Testis (tissue), 5 donors: ENCODE measurements at places on chromosomes 3 and 15. TPM values are rescaled to one million over a fixed set of nuclear protein-coding genes. Genes with fewer than 3 reads are reported as not detected.
A peak's percentile ranks its signal among the peaks of the same experiment; 100 is the strongest.

GRCh38 chr3:79286882-79287281, 480.9 kb downstream of the ROBO1 start:
- no peak for DNase-seq

GRCh38 chr3:48708481-48708889, 8.5 kb downstream of the IP6K2 start:
- DNase-seq = no peak

- DNase-seq = peak; percentile 73
Measured at GRCh38 chr3:49703443-49703927, 14.1 kb downstream of the RNF123 start.

DNA sequence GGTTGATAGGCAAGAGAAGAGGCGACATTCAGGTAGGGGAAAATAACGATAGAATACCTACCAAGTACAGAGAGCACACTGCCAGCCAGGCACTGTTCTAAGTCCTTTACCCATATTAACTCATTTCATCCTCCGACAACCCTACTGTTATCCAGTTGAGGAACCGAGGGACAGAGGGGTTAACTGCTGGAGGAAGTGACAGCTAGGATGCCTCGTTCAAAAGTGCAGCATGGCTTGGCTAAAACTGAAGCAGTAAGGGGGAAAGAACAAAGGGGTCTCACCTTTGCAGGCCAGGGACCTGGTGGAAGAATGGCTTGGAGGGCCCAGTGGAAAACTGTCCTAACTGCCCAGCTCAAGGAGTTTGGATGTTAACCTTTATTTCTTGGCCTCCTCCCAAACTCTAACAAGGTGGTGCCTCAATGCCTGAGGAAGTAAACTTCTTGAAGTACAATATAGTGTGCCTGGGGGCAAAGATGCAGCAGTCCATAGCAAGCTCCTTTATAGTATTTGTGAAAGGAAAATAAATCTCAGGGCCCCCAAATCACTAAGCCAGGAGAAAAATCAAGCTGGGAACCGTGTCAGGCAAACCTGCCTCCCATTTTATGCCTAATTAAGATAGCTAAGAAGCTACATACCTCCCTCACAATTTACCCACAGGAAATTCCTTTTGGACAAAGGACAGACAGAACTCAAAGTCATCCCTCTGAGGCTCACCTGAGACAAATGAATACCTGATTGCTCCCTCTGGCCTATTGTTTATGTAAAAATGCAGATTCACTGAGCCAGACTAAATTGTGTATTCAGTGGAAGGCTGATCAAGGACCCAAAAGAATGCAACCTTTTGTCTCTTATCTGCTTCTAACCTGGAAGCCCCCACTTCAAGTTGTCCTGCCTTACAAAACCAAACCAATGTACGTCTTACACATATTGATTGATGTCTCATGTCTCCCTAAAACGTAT, 1.6 kb upstream of the ITGB5 start:
- no peak for DNase-seq

GRCh38 chr15:71716990-71717389, 93.4 kb upstream of the NR2E3 start:
- DNase-seq = no peak

DNA sequence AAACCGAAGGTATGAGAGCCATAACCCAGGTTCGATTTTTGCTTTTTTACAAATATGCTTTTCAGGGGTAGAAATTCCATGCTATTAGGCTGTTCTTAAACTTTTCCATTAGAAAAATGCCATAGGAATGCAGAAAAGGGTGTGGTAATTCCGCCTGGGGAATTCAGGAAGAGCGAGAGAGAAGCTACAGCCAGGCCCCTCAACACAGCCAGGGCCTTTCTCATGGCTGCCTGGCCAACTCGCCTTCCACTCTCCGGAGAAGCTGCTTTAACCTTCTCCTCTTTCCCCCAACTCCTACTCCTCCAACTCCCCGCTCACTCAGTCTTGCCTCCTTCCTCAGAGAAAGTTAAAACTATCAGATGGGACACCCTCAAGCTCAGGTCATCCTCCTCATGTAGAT, 9.1 kb upstream of the TICRR start:
- no peak for DNase-seq

GRCh38 chr3:70386846-70387245, 74.4 kb upstream of the MDFIC2 start:
- DNase-seq = no peak

DNA sequence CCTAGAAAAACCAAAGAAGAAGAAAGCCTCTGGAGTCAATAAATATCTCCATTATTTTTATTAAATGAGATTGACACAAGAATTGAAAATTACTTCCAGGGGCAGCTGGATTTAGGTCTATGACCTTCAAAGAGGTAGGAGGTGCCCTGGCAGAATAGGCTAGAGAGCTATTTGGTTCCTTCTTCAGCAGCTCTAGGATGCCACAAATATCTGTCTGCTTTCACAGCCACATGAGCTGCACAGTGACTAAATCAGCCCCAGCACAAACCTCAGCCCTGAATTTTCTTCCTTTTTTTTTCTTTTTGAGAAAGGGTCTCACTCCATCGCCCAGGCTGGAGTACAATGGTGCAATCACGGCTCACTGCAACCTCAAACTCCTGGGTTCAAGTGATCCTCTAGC, 223.5 kb downstream of the ABHD5 start:
- DNase-seq = no peak

- DNase-seq = peak; percentile 6
Measured at GRCh38 chr15:101060576-101061551, 141.7 kb downstream of the LRRK1 start.

DNA sequence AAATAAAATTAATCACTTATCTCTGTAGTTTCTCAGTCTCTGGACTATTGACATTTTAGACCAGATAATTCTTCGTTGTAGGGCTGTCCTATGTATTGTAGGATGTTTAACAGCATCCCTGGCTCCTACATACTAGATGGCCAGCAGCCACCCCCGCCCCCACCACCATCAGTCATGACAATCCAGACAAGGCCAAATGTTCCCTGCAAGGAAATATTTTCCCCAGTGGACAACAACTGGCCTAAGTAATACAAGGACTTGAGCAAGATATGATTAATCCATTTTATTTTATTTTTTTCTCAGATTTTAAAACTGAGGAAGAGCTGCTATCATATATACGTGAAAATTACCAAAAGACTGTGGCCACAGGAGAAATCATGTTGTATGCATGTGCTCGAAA, 23.8 kb downstream of the TICRR start:
- no peak for DNase-seq

Gene RGMA
- polyA plus RNA-seq = 53.7 TPM
